Panc1 (cell line): ENCODE measurements at places on chromosomes 13 and 19.
A peak's percentile ranks its signal among the peaks of the same experiment; 100 is the strongest.

DNA sequence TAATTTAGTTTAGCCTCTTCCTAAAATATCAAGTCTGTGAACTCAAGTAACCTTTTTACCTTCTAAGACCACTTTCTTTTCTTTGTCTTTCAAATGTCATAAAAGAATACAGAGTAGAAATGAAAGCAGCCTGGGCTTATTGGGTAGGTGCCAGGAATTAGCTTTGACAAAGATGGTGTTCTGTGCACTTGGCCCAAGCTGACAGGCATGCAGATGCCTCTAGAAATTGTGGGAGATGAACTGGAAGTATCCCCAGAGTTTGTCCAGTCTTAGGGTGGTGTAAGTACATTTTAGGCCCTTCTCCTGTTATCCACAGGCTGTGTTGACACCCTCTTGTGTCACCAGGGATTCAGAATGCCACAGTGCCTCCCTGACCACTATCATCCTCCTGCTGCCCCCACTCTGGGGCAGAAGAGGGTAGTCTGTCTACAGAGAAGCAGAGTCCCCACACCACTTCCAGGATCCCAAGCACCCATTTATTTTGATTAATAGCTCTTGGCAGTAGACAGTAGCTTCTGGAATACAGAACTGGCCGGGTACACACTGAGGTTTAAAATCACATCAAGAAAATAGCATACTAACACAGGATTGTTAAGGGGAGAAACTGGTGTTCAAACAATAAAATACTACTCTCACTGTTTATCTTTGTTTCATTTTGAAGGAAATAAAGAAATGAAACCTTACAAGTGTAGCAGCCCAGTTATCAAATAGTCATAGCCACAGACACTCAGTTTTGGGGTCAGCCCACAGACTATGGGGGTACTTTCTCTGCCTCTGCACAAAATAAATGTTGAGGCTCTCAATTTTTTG, 343.2 kb downstream of the KCNRG start:
- no peak overlapping the region for H3K4me3 ChIP-seq
- DNase-seq = no peak
- H3K27me3 ChIP-seq = no peaks in the 10 kb centered on the region
- peak overlapping the region; percentile 59 for H3K27ac ChIP-seq
- no peaks in the 10 kb centered on the region; the same call in 1 of the 2 replicates for H3K36me3 ChIP-seq
- H3K4me1 ChIP-seq = peaks cover 15% of the 10 kb centered on the region; the same call in 1 of the 2 replicates

GRCh38 chr13:84951128-84951527, 848.1 kb downstream of the SLITRK6 start:
- no peaks in the 10 kb centered on the region for H3K27me3 ChIP-seq
- H3K27ac ChIP-seq = no peak overlapping the region
- no peak for DNase-seq

- H3K27me3 ChIP-seq = no peaks in the 10 kb centered on the region
- no peak overlapping the region for H3K27ac ChIP-seq
- DNase-seq = no peak
- H3K4me3 ChIP-seq = no peak overlapping the region
These were observed 74.3 kb upstream of the SERP2 start for GRCh38 chr13:44299152-44299943.

DNA sequence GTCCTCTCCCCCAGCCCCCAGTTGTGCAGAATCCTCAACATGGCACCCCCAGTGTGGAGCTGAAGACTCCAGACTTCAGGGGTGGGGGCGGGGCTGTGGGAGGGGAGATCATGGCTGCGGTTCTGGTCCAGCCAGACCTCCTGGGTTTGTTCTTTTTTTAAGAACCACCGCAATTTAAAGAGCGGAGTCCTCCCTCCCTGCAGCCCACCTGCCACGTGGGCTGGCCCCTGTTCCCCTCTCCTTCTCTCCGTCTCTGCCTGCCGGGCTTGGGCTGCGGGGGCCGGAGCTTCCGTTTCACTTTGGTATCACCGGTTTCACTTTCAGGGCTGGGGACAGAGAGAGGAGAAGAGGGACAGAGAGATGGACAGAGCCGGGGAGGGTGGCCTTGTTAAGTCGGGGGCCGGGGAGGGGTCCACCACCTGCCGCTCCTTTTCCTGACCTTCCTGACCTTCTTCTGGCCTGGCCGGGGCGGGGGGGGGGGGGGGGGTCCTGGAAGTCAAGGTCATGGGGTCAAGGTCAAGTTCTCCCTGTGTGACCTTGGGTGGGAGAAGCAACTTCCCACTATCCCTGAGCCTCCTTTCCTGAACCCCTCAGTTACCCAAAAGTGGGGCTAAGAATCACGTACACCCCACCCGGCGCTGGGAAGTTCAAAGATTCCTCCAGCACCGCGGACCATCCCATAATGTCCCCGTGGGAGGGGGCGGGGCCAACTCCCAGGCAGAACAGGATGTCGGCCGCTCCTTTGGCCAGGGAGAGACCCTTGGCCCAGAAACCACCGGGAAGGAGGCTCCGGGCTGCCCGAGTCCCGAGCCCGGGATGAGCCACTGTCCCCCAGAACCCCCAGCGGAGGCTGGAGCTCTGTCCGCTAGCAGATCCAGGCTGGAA, 11.3 kb upstream of the ZBTB7A start:
- DNase-seq = no peak
- H3K4me1 ChIP-seq = peaks cover 4% of the 10 kb centered on the region
- H3K4me3 ChIP-seq = peak overlapping the region; percentile 44

DNA sequence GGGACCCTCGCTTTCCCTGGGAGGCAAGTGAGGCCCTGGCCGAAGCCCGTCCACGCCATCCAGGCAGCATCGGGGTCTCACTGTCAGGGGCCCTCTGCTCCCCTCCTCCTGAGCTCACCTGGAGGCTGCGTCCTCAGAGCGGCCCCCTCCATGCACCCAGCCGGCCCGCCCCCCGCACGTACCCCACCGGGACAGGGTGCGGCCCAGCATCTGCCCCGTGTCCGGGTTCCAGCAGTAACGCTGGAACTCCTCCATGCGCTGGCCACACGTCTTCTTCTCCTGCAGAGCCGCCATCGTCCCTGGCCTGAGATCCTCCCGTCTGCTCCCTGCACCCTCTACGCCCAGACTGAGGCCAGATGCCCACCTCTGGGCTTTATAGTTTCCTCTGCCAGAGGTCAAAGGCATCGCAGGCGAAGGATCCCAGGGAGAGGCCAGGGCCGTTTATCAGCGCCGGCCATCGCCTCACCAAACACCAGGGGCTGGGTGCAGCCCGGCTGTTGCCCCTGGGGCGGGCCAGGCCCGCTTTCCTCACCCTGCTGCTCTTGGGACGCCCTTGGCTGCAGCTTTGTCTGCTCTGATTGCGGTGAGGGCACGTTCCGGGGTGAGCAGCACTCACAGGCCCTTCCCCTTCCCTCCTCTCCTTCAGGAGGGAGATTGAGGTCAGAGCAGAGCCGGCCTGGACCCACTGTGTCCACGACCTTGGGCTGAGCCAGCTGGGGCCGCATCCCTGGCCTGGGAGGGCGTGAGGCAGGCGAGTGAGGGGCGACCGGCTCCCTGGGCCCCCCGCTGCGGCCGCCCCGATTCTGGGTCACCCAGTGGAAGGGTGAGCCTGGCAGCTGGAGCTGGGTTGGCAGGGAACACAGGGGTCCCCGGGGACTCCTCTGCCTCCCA, at the start of gene ATP4B:
Gene ATP4B (minus strand): TSS at position 348 of the 891 bp plus-strand sequence. CDS start 54 bp downstream, at position 294.
- H3K27ac ChIP-seq = no peak within 1 kb of the TSS
- H3K4me1 ChIP-seq = no peaks in the 10 kb centered on the region
- H3K4me3 ChIP-seq = no peak within 1 kb of the TSS
- no peaks in the 10 kb centered on the region for H3K27me3 ChIP-seq
- no peaks in the 10 kb centered on the region for H3K36me3 ChIP-seq

GRCh38 chr19:7853770-7854128, 20.4 kb downstream of the PRR36 start:
- no peaks in the 10 kb centered on the region for H3K27me3 ChIP-seq
- H3K27ac ChIP-seq = no peak overlapping the region
- H3K36me3 ChIP-seq = no peaks in the 10 kb centered on the region
- no peak for DNase-seq
